ENCODE measurements at places on chromosomes 1 and 21.

DNA sequence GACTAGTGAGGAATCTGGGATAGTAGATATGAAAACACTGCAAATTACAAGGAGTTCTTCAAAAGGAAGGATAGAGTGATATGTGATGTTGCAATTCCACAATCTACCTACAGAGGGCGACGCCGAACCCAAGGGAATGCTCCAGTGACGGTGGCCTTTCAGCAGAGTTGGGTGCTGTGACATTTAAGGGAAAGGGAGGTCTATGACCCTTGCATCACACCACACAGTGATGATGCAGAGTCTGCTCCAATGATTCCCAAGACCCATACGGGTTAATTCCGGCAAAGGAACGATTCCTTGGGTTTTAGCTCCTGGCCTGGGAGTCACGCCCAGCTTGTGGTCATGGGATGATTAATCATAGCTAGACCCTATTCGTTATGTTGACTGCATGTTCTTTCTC, 123.0 kb upstream of the IGSF21 start:
- DNase-seq = peak; percentile 5

DNA sequence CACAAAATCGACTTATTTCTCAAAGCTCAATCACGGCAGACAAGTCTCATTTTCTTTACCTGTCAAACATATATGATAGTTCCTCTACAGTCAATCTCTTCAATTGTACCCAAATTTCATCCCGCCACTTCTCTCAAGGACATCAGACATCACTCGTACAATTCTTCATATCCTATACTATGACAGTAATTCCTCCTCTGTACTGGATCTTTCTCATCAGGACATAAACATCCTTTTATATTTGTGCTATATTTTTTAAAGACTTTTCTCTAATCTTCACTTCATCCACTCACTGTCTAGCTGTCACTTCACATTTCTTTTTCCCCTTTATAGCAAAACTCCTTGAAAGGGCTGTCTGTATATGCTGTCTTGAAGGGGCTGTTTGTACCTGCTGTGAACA, 419.1 kb upstream of the NR5A2 start:
- no peak for DNase-seq

- no peak for DNase-seq
Measured at GRCh38 chr1:24140741-24141181, 2.2 kb downstream of the IL22RA1 start.

- DNase-seq = no peak
Measured at GRCh38 chr1:30977511-30977910, 69.0 kb upstream of the SDC3 start.

DNA sequence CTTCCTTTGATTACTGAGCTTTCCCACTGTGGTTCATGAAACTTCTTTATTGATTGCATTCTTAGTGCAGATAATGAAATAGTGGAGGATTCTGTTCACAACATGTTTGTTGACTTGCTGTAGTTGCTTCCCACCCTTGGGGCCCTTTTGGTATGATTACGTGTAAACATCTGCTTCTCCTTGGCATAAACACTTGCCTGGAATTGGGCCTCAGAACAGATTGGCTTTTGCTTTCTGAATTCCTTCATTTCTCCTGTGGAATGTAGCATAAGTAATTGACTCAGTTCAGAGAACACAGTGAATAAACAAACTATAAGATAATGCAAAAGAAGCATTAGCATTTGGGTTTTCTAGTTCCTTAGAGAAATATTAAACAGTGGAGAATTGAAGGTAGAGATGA, 59.5 kb upstream of the LAMC2 start:
- DNase-seq = no peak

DNA sequence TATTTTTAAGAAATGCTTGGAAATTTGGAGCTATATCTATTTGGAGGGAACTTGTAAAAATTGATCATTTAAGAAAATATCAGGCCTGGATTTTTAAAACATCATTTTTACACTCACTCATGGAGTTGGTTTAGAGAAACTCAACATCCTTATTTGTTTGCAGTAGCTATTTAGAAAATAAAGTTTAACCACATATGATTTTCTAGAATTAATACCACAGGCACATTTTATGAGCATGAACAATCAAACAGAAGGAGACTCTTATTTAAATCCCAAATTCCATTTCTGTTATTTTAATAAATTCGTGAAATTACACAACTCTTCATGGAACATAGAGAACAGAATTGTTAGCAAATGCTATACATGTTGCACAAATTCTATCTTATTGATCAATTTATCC, 3.2 kb downstream of the CDKN2C start:
- no peak for DNase-seq

DNA sequence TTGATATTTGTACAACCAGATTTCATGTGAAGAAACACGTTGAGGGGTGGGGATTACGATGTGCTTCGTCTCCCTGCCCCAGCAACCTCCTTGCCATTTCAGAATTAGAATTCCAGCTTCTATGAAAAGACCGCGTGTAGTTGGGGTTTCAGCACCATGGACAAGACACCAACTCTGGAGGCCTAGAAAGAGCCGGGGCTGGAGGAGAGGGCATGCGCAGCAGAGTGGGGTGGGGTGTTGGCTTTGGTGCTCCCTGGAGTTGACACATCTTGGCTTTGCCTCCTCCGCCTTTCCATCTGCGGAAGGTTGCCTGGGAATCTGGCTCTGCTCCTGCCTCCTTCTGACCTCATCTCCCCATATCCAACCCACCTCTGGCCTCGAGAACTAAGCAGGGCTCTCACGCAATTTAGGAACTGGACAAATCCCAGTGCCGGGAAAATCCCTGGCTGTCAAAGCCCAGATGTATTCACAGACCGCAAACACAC, 11.8 kb downstream of the HTR6 start:
- DNase-seq = peak; percentile 82

DNA sequence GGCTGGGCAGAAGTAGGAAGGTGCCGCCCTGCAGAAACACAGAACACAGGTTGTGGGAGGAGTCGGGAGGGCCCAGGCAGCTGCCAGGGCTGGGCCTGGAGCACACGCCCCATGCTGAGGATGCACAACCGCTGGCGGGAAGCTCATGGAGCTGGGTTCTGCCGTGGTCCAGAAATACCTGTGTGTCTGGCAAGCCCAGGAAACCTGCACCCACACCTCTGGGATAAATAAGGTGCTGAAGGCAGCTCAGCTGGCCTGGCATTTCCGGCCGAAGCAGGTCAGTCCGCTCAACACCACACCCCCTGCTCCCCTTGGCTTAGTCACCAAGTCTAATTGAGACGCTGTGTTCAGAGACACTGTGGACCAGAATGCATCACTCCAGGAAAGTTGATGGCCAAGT, 32.1 kb downstream of the CTNNBIP1 start:
- no peak for DNase-seq

DNA sequence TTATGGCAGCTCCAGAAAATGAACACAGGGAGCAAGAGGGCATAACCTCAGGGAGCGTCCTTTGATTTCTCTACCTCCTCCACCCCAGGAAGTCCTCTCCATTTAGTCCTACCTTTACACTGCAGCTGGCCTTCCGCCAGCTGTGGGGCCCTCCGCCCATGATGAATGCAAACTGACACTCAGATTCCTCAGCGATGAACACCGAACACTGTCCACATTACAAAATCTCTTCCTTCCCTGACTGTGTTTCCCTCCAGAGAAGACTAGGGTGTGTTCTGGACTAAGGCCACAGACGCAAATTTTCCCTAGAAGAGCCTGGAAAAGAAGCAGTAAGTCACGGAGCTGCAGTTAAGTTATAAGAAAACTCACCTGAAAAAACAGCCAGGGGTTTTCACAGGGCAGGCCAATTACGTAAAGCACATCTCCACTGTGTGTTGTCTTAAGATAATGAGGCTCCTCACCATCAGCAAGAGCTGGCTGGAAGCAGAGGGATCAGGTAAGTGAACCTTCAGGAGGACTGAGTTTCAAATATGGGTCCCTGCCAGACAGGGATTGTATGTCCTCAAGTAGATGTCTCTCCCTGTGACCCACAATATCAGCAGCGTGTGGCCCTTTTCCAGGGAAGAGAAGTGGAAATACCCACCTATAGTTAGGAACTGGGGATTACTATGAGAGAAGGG, 46.3 kb upstream of the ATP1B1 start:
- no peak for DNase-seq

GRCh38 chr1:101257500-101258325, 20.9 kb downstream of the S1PR1 start:
- DNase-seq = no peak

DNA sequence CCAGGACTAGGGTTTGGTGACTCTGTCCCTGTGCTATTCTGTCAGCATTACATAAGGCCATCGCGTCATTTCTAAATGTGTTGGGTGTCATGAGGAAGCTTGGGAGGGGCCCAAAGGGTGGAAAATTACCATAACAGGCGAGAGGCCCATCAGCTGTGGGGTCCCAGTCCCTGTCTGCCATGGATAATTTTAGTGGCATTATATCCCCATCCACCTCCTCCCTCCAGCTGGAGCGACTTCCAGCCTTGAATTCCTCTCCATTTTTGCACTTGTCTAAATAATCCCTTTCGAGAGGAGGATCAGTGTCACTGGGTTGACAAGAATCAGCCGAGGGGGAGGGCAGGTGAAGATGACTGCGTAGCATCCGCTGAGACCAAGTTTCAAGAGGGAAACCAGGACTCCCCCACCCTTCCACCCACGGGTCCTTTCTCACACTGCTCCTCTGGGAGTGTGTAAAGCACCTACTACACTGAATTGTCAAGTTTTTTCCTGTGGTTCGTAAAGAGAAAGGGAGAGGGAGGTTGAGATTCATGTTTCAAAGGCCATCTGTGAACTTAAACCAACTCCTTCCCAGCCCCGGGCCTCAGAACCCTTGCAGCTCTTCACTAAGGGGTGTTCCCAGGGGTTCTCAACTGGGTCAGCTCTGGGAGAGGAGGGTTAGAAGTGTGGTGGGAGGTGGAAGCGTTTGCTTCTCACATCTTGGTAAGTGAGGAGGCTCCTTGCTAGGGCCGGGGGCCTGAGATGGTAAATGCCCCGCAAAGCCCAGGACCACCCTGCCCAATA, 29.2 kb downstream of the VASH2 start:
- DNase-seq = no peak

- DNase-seq = no peak
Measured at GRCh38 chr1:184362876-184363275, 24.0 kb upstream of the C1orf21 start.

All from renal pelvis (tissue), 12 donors.